ENCODE measurements at places on chromosomes 12 and 14.

DNA sequence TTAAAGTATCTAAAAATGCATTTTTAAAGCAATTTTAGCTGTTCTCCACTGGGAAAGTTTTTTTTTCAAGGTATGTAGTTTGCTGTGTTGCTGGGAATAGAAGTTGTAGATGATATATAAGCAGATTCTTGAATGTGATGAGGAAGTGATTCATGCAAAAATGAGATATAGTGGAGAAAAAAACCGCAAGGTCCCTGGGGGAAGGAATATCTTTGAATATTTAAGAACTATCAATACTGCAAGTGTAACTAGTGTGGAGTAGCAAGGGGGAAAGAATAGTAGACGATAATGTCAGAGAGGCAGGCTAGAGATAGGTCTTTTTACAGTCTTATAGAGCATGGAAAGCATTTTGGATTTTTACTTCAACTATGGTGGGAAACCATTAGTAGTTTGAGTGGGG is 42.5 kb downstream of the PTCSC3 start:
- peak; percentile 2 for DNase-seq

GRCh38 chr14:66507181-66507721 is 696 bp upstream of the GPHN start:
- no peak for DNase-seq

- no peak for DNase-seq
Measured at GRCh38 chr12:120183211-120183631, 11.3 kb downstream of the GCN1 start.

GRCh38 chr12:89181271-89181920 is 170.9 kb downstream of the DUSP6 start:
- no peak for DNase-seq

DNA sequence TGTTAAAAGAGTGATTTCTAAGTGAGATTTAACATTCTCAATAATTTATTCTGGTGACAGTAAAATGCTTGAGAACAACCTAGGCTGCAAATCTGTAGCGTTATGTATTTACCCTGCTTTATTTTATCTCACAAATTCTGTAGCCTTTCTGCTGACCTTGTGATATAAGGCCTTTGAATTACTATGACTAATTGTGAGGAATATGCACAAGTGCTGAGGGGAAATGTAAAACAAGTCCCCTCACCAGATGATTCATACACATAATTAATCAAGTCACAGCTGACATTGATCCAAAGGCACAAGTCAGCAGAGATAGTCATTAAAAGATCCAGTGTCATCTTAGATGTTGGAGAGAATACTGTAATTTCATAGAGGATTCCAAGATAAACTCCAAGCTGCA is 992.7 kb upstream of the USP15 start:
- DNase-seq: peak; percentile 8

- DNase-seq: no peak
Measured at GRCh38 chr14:89833661-89834060, 120.9 kb downstream of the EFCAB11 start.

DNA sequence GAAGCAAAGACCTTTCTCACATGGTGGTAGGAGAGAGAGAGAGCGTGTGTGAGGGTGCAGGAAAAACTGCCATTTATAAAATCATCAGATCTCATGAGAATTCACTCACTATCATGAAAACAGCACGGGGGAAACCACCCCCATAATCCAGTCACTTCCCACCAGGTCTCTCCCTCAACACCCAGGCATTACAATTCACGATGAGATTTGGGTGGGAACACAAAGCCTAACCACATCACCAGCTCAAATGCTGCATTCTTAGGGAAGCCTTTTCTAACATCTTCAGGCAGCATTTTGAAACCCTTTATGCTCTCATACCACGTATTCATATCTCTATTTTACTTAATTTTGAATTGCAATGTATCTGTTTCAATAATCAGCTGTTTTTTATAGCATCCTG is 165.9 kb downstream of the TMTC3 start:
- no peak for DNase-seq

- DNase-seq: no peak
Measured at GRCh38 chr12:84619053-84619571, 293.5 kb downstream of the SLC6A15 start.

- DNase-seq: no peak
Measured at GRCh38 chr14:79298373-79298772, 912.9 kb downstream of the DIO2 start.

DNA sequence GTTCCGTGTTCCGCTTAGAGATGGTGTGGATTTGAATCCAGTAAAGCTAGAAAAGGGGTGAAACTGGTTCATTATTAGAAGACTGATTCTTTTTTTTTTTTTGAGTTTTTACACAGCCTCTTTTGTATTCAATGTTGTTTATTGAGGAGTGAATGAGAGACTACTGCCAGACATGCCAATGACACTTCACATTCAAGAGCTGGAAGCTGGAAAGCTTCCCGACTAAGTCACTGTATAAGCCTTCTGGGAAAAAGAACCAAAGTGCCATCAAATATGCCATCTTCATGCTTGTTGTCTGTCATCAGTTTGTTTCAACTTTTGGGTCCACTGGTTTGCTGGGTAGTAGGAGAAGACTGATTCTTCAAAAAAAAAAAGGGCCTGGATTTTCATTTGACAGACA is 164.8 kb downstream of the ATP23 start:
- DNase-seq: no peak

- DNase-seq: no peak
Measured at GRCh38 chr14:94521375-94522114, 12.3 kb upstream of the SERPINA12 start.

DNA sequence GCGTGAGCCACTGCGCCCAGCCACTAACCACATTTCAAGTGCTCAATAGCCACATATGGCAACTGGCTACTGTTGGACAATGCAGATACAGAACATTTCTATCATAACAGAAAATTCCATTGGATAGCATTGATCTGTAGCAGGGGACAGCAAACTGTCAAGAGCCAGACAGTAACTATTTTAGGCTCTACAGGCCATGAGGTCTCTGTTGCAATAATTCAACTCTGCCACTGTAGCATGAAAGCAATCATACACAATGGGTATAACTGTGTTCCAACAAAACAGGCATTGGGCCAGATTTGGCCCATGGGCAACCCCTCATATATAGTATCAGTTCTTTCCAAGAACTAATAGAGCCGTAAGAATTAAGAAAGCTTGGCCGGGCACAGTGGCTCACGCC is 8.0 kb downstream of the CSRNP2 start:
- no peak for DNase-seq

DNA sequence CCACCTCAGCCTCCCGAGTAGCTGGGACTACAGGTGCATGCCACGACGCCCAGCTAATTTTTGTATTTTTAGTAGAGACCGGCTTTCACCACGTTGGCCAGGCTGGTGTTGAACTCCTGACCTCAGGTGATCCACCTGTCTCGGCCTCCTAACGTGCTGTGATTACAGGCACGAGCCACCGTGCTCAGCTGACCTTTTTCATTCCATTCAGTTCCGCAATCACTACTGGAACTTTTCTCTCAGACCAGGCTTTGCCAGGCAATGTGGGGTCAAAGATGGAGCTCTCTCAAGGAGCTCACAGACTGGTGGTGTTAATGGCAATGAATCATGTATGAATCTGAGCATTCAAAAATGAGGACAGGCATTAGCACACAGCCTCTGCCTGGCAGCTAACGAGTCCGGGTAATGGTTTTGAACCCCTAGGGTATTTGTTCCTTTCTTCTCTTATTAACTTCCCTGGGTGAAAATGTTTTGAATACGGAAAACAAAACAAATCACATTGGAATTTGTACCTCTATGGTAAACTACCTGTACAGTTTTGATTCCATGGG is 9.4 kb upstream of the TCHP start:
- no peak for DNase-seq

- DNase-seq: no peak
Measured at GRCh38 chr12:118446247-118446646, 69.9 kb downstream of the SUDS3 start.

DNA sequence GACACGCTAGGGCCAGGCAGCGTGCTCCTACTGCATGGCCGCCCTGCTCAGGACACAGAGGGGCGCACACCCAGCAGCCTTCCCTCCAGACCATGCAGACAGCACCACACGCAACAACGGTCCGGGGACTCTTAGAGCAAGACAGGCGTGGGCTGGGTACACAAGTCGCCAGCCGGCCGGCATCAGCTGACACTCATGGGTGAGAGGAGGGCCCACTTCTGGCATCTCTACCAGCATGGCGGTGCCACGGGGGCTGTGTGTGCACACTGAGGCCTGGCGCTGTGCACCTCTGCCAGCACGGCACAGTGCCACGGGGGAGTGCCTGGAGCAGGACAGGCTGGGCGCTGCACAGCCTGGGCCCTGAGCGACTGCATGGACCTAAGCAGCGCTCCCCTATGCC is 6.7 kb upstream of the BTBD6 start:
- DNase-seq: no peak

GRCh38 chr14:54715239-54715638 is 148.3 kb downstream of the SAMD4A start:
- no peak for DNase-seq

DNA sequence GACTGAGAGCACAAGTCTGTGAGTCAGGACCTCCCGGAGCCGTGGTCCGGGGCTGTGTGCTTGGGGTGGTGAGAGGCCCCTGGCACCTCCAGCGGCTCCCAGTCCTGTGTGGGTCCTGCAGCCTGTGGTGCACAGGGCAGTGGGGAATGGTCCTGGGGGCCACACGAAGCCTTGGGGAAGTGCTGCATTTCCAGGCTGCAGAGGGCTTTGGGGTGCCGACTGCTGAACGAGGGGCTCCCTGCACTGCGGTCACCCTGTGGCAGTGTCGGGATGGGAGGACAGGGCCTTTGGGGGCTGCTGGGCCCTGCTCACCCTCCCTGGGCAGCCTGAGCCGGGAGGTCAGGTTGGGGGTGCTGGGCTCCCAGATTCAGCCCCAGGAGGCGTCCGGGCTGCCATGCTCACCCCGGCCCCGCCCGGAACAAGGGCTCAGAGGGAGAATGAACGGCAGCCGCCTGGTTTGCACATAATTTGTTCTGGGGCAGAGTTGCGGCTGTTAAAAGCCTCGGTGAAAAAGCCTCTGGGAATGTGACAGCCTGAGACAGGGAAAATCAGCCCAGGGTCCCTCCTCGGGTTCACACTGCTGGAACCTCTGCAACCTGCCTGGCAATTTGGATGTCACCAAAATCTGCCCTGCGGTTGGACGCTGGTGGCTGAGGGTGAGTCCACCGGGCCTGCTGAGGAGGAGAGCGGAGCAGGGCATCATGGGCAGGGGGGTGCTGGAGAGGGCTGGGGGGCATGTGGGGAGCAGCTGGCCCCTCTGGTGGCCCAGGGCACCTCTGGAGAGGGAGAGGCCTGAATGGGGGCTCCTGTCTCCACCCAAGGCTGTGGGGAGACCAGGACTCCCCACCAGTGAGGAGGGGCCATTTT is 109.2 kb downstream of the KIF26A start:
- no peak for DNase-seq

DNA sequence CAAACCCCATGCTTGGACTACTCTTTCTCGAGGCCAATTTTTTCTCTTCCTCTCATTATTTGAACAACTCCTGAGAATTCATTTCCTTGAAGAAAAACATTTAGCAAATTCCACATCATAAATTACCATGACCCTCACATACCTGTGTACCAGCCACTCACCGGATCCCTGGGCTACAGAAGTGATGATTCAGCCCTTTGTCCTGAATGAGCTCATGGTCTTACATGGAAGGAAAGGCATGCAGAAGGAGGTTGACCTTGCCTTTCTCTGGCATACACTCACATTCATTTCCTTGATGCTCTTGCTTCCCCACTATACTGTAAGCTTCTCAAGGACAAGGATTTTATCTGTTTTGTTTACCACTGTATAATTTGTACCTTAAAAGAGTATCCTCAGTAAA is 191.5 kb downstream of the SLC5A8 start:
- peak; percentile 91 for DNase-seq

DNA sequence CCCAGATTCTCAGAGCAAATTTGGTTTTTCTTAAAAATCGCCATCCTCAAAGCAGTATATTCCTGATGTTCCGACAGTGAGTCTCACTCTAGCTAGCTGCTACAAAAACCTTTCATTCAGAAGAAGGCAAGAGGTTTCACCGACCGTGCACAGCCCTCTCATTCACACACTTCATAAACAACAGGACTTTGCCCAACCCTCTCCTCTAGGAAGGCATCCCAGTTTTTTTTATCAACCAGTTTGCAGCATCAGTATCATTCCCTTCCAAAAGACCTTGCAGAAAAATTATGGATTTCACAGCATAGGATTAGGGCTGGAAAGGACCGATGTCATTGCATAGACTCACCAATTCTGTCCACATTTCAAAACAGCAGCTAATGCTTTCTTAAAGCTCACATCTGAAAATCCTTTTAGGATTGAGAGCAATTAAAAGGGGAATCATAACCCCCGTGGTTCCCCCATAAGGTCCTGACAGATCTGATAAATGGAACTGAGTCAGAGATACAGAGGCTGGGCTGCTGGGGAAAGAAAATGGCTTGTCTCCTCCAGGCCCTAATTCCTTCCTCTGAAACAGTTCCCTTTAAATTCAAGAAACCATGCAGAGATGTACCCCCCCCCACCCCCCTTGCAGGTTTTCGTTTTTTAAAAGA is 597 bp downstream of the SVOP start:
- no peak for DNase-seq

- no peak for DNase-seq
Measured at GRCh38 chr12:96334502-96334901, 65.7 kb downstream of the CDK17 start.

- peak; percentile 75 for DNase-seq
Measured at GRCh38 chr12:52926596-52927234, 21.8 kb upstream of the KRT8 start.

DNA sequence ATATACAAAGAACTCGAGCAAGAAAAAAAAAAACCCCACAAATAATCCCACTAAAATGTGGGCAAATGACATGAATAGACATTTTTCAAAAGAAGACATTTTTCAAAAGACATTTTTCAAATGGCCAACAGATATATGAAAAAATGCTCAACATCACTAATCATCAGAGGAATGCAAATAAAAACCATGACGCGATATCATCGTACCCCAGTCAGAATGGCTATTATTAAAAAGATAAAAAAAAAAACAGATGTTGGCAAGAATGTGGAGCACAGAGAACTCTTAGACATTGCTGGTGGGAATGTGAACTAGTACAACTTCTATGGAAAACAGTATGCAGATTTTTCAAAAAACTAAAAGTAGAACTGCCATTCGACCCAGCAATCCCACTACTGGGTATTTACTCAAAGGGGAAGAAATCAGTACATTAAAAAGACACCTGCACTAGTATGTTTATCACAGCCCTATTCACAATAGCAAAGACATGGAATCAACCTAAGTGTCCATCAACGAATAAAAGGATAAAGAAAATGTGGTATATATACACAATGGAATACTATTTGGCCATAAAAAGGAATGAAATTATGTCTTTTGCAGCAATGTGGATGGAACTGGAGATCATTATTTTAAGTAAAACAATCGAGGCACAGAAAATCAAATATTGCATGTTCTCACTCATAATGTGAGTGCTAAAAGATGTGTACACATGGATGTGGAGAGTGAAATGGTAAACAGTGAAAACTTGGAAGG is 16.3 kb downstream of the ZBTB39 start:
- no peak for DNase-seq

GRCh38 chr12:71461787-71462328 is 22.3 kb downstream of the LGR5 start:
- no peak for DNase-seq

- DNase-seq: no peak
Measured at GRCh38 chr12:112243255-112244110, 118.1 kb downstream of the TRAFD1 start.

Data from A172 (cell line).